ENCODE measurements at places on chromosomes 6 and 20. TPM values are rescaled to one million over a fixed set of nuclear protein-coding genes. Genes with fewer than 3 reads are reported as not detected.

MMP24 gene
- total RNA-seq, result 0.86 TPM

DXO gene
- total RNA-seq, result 24.3 TPM

MRPL18 gene
- total RNA-seq, result 223 TPM

CLDN20 gene
- total RNA-seq, result 0.54 TPM

MRAP2 gene
- 0.92 TPM for total RNA-seq

LCA5 gene
- 5.0 TPM for total RNA-seq

SRPK1 gene
- total RNA-seq, result 131 TPM

COL21A1 gene
- 0.06 TPM for total RNA-seq

TCP11 gene
- total RNA-seq, result 0.06 TPM

NKX2-4 gene
- 3.8 TPM for total RNA-seq

ZNF133 gene
- total RNA-seq, result 11.7 TPM

TUBB1 gene
- not detected for total RNA-seq

RBPJL gene
- not detected for total RNA-seq

Measured in Daoy (cell line).